ENCODE measurements at places on chromosomes 2 and 18.

DNA sequence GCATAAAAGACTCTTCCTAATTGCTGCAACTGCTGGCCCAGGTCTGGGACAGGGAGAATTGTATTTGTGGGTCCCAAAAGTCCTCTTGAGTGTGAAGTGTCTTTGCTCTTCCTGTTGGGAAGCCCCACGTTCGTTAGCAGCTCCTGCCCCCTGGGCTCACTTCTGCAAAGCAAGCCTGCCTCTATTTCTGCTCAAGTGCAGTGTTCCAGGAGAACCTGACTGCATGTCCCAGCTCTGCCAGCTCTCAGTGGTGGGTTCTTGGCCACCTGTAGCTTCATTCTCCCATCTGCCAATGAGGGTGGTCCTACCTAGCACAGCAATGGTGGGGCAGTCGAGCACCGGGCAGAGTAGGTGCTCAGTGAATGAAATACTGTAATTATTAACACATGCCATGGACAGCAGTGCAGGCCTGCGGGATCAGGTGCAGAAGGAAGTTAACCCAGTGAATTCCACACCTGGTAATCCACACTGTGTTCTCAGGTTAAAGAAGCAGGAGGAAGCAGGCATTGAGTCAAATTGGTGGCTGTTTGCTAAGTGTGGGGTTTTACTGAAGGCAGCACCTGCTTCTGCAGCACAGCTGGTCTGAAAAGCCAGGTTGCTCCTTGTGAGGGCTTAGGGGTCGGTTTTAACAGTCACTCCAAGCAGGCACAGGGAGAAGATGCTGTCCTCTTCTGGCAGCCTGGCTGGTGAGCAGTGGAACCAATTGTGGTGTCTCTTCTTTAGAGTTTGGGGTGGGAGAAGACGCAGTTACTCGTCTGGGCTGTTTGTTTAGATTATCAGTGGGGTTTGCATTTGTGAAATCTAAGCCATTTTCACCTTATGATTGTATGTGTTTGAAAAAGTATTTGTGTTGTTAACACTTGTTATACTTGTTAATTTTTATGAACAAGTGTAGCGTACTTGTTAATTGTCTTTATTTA lies 54.3 kb downstream of the DGKD start:
- no peak for DNase-seq

DNA sequence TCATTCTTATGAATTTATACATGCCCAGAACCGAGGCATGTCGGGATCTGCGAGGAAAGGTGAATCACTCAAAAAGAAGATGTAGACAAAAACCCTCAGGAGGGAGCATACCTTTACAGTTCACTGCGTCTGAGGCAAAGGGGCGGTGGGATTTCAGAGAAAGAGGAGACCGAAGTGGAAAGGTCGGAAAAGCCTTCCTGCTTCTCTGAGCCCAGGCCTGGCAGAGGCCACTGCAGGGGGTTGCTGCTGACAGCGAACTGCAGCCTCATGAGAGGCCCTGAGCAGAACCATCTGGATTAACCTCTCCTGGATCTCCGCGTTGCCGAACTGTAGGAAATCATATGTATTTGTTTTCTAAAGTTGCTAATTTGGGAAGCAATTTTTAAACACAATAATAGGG lies 713.1 kb upstream of the SOX11 start:
- no peak for DNase-seq

DNA sequence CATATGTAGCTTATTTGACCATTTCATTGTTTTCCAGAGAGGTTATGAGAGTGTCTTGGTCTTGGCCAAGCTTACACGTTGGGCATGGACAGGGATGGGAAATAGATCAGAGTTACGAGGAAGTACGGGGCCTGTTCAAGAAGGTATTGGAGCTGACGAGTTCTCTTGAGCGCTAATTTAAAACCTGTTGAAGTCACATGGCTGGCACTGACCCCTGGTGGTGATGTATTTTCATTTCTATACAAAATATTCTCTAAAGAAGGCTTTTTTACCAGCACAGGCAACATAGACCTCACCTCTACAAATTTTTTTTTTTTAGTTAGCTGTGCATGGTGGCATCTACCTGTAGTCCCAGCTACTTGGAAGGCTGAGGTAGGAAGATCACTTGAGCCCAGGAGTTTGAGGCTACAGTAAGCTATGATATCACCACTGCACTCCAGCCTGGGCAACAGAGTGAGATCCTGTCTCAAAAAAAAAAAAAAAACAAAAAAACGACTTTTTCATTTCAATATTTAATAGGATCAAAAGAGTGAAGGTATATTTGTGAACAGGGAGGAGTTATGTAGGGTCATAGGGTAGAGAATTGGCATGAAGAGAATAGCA lies 19.6 kb downstream of the UGP2 start:
- DNase-seq = peak; percentile 44

GRCh38 chr18:75475228-75475627 lies 47.7 kb upstream of the SMIM21 start:
- DNase-seq = no peak

- DNase-seq = no peak
Observed at GRCh38 chr2:10792660-10793400, 19.8 kb downstream of the PDIA6 start.

- DNase-seq = no peak
Observed at GRCh38 chr2:2591542-2591940, 260.5 kb upstream of the MYT1L start.

- no peak for DNase-seq
Observed at GRCh38 chr2:207676827-207677354, 34.5 kb upstream of the CCNYL1 start.

GRCh38 chr18:11149441-11150270 lies at the start of gene PIEZO2:
Gene PIEZO2 (minus strand): TSS chr18:11149569. CDS start chr18:11148588, 981 bp downstream.
- no peak for DNase-seq

DNA sequence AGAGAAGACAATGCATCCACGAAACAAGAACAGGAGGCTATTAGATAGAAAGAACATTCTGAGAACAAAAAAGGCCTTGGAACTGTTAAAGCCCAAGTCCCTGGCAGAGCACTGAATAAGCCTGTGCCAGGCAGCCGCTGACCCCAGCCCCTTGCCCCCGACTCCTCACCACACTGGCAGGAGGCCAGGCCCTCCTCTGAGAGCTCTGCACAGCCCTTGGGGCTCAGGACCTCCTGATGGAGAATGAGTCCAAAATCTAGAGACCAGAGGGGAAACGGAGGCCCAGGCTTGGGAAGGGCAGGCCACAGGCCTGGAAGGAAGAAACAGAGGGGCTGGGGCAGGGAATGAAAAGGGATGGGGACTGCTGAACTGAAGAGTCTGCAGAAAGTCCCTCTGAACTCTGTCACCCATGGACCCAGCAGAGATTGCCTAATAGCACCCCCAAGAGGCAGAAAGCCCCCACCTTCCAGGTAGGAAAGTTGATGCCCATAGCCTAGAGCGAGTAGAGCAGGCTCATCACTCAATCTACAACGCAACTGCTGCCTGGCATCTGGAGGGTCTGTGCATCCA lies 18.3 kb upstream of the TNS1 start:
- DNase-seq = no peak

DNA sequence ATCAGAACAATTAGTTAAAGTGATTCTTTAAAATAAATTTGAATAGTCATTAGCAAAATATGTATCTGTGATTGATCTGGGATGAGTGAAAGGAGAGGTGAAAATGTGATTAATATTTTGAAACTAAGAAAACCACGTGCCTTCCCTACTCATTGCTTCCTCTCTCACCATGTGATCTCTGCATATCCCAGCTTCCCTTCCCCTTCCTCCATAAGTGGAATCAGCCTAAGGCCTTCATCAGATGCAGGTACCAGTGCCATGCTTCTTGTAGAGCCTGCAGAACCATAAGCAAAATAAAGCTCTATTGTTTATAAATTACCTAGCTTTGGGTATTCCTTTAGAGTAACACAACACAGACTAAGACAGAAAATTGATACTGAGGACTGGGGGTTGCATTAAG lies 11.2 kb upstream of the STAT1 start:
- DNase-seq = no peak

DNA sequence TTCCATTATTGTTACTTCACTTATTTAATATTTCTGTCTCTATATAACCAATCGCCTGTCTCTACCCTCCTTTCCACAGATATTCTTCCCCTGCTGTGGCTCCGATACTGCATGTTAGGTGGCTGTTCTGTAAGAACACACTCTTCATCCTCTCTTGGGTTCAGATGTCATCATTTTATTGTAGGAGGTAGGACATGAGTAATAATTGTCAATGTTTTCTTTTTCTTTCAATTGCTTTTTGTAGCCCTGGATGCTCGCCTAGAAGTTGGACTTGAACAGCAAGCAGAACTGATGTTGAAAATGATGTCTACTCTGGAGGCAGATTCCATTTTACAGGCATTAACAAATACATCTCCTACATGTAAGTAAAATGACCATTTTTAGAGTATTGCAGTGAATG lies 128.6 kb downstream of the BIRC6 start:
- DNase-seq = no peak

GRCh38 chr2:150100336-150100735 lies 387.1 kb downstream of the RND3 start:
- DNase-seq = no peak

DNA sequence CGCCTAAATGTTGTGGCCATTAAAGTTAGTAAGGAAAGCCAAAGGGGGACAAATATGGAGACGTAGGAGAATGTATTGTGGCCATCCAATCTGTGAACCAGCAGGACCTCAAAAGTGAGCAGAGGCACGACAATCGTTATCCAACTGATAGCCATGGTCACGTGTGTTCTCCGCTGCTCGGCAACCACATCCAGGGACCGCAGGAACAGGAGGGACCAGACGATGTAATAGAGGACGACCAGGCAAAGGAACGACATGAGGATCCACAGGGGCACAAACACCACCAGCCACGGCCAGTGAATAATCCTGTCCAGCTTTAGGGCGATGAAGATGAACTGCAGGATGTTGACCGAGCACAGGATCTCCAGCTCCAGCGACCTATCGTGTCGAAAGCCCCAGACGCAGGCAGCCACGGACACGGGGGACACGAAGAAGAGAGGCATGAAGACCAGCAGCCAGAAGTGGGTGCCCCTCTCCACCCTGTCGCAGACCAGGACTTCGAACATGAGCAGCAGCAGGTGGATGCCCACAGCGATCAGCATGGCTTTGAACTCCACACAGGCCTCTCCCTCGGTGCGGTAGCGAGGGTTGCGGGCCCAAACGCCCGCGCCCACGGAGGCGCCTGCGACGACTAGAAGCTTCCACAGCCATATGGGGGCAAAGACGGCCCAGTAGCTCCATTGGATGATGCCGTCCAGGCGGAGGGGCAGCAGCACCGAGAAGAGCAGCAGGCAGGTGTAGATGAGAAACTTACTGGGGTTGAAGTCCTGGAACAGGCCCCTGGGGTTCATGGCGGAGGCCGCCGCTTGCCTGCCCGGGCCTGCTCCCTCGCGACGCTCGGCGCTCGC lies 790 bp downstream of the TMEM185B start:
- DNase-seq = no peak

DNA sequence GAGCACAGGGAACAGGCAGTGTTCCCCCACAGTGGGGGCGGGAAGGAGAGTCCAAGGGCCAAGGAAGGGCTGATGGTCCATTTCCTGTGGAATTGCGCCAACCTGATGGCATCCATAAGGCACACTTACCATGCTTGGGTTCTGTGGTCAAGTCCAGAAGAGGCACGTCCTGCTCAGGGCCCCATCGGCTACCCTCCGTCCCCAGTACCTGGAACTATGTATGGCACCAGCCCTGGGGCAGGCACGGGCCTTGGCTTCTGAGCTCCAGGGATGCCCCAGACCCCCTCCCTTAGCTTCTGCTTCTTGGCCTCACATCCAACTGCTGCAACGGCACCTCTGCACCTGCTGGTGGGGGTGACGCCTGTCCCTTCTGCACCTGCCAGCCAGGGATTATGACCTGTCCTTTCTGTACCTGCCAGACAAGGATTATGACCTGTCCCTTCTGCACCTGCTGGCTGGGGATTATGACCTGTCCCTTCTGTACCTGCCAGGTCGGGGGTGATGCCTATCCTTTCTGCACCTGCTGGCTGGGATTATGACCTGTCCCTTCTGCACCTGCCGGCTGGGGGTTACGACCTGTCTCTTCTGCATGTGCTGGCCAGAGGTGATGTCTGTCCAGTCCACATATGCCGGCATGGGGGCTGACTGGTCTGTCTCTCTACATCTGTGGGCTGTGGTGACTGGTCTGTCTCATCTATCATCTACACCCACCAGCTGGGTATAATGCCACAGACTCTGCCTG lies 45.4 kb upstream of the SNTG2 start:
- DNase-seq = no peak

DNA sequence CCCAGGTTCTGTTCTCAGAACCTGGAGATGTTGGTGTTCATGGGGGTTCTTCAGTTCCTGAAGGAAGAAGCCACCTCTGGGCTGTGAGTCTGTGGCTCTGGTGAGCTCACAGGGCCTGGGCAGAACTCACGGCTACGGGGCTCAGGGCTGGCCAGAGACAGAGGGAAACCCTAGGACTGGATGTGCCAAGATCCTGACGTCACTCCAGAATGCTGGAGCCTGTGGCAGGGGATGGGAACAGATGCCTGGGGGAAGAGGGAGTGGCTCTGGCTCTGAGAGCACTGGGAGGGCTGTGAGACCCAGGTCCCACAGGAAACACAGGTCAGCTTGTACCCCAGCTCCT lies at the start of gene OTOF:
TSS of gene OTOF (minus strand) at position 214 of the 343 bp plus-strand sequence.
- no peak for DNase-seq

GRCh38 chr2:200259577-200259957 lies 46.9 kb upstream of the SPATS2L start:
- DNase-seq = no peak

GRCh38 chr2:105235388-105236059 lies 6.0 kb upstream of the GPR45 start:
- DNase-seq = peak; percentile 31

DNA sequence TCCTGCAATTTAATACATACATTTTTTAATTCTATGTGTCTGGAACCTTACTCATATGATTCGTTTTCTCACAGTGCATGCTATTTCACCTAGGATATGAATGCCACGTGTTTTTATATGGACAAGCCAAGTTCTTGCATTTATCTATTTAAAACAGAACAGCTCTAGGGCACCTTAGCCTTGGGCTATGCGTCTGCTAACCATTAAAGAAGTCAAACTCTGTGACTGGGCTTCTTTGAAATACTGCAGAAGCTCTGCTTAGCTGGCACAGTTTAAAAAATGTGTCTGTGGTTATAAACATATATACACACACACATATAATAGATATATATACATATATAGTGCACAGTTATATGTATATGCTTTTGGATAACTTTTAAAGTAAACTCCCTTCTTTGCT lies 890.8 kb upstream of the KLHL29 start:
- no peak for DNase-seq

DNA sequence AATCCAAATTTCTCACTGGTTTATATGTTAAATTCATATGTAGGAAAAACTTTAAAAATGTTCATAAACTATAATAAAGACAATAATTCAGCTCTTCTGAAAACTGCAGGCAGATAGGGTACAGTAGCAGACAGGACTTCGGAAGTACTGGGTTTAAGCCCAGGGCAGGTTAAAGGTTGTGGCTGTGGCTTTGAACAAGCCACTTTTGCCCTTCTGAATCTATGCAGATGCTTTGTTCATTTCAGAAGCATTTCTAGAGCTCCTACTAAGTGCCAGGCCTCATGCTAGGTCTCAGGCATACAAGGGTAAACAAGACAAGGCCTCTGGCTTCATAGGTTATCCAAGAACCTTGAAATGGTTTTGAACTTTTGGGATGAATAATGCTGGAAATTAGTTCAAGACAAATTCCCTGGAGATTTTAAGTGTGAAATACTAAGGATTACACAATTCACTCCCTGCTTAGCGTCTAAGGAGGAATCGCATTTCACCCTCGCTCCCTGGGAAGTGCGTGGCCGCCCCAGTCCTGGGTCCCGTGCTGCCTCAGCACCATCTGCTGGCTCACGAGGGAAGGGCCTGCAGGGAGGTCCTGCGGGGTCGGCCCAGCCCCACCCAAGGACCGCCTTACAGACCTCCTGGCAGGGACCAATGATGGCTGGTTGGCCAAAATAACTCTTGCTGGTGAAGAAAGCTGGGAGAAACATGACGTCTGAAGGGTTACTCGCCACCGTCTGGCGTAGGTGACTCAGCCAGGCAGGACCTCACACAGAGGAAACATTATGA lies 67.7 kb upstream of the L3MBTL4 start:
- DNase-seq = no peak

Measured in stimulated activated CD8-positive, alpha-beta memory T cell treated with anti-CD3 and anti-CD28 coated beads, Interleukin-2, amount 100 ng/mL, for 1 hour (primary cell).